ENCODE measurements at places on chromosomes 2 and 18.
A peak's percentile ranks its signal among the peaks of the same experiment; 100 is the strongest.

GRCh38 chr2:142853912-142854311 lies 23.6 kb upstream of the KYNU start:
- DNase-seq: no peak

GRCh38 chr2:220775856-220776488 lies 796.1 kb downstream of the EPHA4 start:
- no peak for DNase-seq

DNA sequence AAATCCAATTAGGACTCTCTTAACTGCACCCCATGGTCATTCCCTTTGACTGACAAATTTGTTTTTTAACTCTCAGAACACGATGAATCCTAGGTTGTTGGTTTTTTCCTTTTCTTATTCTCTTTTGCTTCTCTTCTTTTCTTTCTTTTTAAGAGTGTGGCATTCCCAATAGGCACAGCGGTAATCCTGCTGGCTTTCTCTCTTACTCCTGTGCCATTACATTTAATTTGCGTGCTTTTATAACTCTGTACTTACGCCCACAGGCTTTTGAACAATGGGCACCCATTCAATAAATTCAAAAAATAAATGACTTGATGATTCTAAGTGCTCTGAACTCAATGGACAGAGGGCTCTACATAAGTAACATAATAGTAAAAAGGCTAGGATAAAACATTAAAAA lies 189.0 kb upstream of the SMAD7 start:
- DNase-seq: no peak

- DNase-seq: peak; percentile 20
Observed at GRCh38 chr2:224938651-224939182, 103.6 kb downstream of the DOCK10 start.

DNA sequence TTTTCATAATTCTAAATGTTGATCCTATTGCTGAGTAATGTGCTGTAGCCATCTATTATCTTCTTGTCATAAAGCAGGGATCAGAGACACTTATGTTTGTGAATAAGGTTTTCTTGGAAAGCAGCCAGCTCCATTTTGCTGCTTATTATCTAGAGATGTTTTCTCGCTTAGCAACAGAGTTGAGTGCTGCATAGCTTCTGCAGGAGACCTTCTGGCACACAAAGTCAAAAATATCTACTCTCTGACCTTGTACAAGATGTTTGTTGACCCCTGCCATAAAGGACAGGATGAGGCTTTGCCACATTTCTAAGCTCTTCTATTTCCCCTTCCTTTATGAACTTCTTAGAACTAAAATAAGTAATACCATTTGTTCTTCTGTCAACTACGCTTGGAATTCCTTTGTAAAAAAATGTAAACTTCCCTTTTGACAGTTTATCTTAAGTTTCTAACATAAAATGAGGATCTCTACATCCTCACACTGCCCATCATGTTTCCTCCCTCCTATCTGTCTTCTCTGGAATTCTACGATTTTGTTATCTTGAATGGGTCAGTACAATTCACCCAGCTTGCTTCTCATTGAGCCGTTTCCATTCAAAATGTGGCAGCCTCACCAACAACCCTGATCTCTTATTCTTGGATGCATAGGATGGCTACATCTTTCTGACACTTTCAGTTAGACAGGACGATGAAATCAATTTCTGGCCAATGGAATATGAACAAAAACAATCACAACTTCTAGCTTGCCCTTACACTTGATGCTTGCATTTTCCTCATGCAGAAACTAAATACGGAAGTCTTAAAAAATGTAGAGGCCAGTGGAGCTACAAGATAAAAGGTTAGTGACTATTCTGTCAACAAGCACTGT lies 1377.0 kb downstream of the SUCLG1 start:
- peak; percentile 53 for DNase-seq

GRCh38 chr2:26088038-26088643 lies 54.3 kb downstream of the RAB10 start:
- DNase-seq: peak; percentile 14

DNA sequence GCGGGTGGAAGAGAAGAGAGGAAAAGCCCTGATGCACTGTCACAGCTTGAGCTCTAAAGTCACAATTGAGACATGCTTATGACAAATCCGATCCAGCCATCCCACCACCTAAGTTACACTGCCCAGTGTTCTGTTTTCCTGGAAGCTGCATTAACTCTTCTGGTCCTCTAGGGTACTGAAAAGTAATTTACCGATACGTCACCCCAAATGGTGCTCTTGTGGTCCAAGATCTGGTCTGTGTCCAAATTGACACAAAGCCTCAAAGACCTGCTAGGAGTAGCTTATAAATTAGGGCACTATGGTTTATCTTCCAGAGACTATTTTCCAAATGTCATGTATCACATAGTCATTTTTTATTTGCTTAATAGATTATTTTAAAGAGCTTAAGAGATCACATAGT lies 186.7 kb upstream of the ETAA1 start:
- no peak for DNase-seq

GRCh38 chr2:27219091-27219490 lies 1.9 kb downstream of the CAD start:
- DNase-seq: no peak

DNA sequence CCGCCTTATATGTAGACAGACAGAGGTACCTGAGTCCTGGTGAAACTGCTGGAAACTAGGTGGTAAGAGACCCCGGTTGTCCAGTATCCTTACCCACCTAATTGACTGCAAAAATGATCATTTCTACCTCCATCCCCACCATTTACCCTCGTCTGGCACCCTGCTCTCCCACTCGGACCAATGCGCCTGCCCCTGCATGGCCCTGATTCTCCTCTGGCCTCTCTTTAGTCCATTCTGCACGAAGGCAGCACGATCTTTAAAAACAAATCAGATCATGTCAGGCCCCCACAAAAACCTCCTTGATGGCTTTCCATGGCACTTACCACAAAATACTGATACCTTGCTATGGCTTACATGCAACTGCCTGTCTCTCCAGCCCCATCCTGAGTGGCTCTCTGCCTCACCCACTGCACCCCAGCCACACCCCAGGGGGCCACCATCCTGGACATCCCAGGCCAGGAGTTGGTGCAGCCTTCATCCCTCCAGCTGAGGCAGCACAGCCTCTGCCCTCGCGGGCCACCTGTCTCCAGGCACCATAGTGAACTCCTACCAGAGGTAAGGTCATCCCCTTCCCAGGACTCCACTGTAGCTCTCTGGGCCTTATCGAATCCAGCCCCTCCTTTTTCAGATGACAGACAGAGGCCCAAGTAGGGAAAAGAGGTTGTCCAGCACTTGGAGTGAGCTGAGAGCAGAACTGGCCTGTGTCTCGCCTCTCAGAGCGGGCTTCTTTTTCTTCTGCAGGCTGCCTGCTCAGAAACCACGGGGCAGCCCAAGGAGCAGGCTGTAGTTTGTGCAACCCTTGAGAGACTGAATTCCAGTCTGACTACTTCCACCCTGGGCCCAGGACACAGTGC lies 12.3 kb upstream of the CIB4 start:
- DNase-seq: no peak

GRCh38 chr2:125679903-125680302 lies 976.1 kb upstream of the GYPC start:
- DNase-seq: no peak

GRCh38 chr18:67710639-67711038 lies 194.1 kb upstream of the DSEL start:
- DNase-seq: no peak

GRCh38 chr2:195343942-195344530 lies 313.0 kb upstream of the SLC39A10 start:
- peak; percentile 6 for DNase-seq

GRCh38 chr2:85453571-85453970 lies 35.1 kb downstream of the SH2D6 start:
- DNase-seq: no peak

DNA sequence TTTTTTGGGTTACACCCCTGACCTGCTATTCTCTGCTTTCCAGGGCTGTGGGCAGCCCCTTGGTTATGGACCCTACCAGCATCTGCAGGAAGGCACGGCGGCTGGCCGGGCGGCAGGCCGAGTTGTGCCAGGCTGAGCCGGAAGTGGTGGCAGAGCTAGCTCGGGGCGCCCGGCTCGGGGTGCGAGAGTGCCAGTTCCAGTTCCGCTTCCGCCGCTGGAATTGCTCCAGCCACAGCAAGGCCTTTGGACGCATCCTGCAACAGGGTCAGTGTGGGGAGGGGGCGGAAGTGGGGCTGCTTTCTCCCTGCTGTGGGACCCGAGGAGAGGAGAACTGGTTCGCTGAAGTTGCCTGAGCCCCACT lies 9.7 kb upstream of the WNT10A start:
- no peak for DNase-seq
